Neural crest cell (in vitro differentiated cells): ENCODE measurements at places on chromosomes 6 and 20. TPM values are rescaled to one million over a fixed set of nuclear protein-coding genes. Genes with fewer than 3 reads are reported as not detected.

HMGCLL1 gene
- 0.73 and 0.75 TPM in 2 replicates for total RNA-seq

HDAC2 gene
- 304 and 310 TPM in 2 replicates for total RNA-seq

NR2E1 gene
- not detected in 2 replicates for total RNA-seq

SAMD10 gene
- 6.4 and 8.0 TPM in 2 replicates for total RNA-seq

RIPK1 gene
- 12.1 and 12.2 TPM in 2 replicates for total RNA-seq

CGA gene
- not detected in 2 replicates for total RNA-seq

DLL1 gene
- total RNA-seq: 53.9 and 59.8 TPM in 2 replicates

RAB44 gene
- not detected in 2 replicates for total RNA-seq

CALHM4 gene
- total RNA-seq: not detected in 2 replicates

DOK5 gene
- total RNA-seq: 4.1 and 4.4 TPM in 2 replicates

SAYSD1 gene
- total RNA-seq: 13.4 and 13.5 TPM in 2 replicates

NHLRC1 gene
- total RNA-seq: 0.72 and 0.93 TPM in 2 replicates

PRR18 gene
- total RNA-seq: 0.16 and 0.35 TPM in 2 replicates

DNA sequence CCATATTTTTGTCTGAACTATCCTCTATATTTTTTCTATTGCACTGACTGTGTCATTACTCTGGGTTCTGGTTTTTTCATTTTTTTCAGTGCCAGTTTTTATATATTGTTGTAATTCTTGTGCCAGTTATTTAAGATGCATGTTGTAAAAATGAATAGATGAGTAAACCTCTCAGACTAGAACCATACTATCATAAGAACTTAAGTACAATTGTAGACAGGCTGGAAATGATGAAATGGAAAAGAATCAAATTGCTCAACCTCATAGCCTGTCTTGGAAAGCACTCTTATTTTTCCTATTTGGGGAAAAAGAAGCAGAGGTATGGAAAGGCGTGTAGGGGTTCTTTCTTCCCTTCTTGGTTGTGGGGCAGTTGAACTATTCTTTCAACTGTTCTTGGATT is 30.2 kb downstream of the PANK2 start:
- H3K4me3 ChIP-seq: no peak overlapping the region
- H3K27me3 ChIP-seq: no peaks in the 10 kb centered on the region
- no peak for DNase-seq
- H3K4me1 ChIP-seq: peaks cover 11% of the 10 kb centered on the region
- H3K27ac ChIP-seq: no peak overlapping the region

GRCh38 chr6:104711371-104711770 is 148.3 kb downstream of the HACE1 start:
- no peaks in the 10 kb centered on the region for H3K27me3 ChIP-seq
- no peak for DNase-seq
- H3K27ac ChIP-seq: no peak overlapping the region
- H3K4me3 ChIP-seq: no peak overlapping the region
- no peaks in the 10 kb centered on the region for H3K4me1 ChIP-seq

DNA sequence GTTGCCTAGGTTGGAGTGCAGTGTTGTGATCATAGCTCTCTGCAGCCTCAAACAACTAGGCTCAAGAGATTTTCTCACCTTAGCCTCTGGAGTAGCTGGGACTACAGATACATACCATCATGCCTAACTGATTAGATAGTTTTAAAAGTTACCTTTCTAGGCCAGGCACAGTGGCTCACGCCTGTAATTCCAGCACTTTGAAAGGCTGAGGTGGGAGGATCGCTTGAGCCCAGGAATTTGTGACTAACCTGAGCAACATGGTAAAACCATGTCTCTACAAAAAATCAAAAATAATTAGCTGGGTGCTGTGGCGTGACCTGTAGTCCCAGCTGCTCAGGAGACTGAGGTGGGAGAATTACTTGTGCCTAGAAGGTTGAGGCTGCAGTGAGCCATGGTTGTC is 41.2 kb downstream of the SLC17A5 start:
- H3K4me1 ChIP-seq: no peaks in the 10 kb centered on the region
- no peak overlapping the region for H3K4me3 ChIP-seq
- no peak overlapping the region for H3K27ac ChIP-seq
- no peak for DNase-seq
- no peaks in the 10 kb centered on the region for H3K27me3 ChIP-seq
- H3K36me3 ChIP-seq: peaks cover 2% of the 10 kb centered on the region

GRCh38 chr20:10728873-10729670 is 55.3 kb upstream of the JAG1 start:
- H3K36me3 ChIP-seq: no peaks in the 10 kb centered on the region
- DNase-seq: no peak
- no peaks in the 10 kb centered on the region for H3K4me1 ChIP-seq
- H3K27ac ChIP-seq: no peak overlapping the region
- no peaks in the 10 kb centered on the region for H3K27me3 ChIP-seq
- H3K4me3 ChIP-seq: no peak overlapping the region

DNA sequence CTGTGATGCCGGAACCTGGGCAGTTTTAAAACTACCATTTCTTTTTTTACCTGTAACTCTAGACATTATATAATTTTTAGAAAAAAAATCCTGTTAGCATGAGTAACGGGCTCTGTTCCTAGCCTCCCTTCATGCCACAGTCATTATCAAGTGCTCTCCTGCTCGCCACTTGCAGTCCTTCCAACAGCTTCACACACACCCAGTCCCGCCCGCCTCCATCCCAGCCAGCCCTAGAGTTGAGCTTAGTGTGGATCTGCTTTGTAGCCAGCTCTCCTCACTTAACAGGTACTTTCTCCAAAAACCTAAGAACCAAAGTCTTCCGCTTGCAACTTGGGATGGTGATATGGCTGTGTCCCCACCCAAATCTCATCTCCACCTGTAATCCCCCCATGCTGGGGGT is 51.5 kb downstream of the EZR start:
- DNase-seq: no peak
- H3K27me3 ChIP-seq: no peaks in the 10 kb centered on the region
- no peak overlapping the region for H3K27ac ChIP-seq
- peaks cover 14% of the 10 kb centered on the region for H3K4me1 ChIP-seq
- H3K36me3 ChIP-seq: peaks cover 18% of the 10 kb centered on the region
- H3K4me3 ChIP-seq: no peak overlapping the region

- H3K36me3 ChIP-seq: no peaks in the 10 kb centered on the region
- H3K4me3 ChIP-seq: no peak overlapping the region
- DNase-seq: peak; percentile 53
These were observed 69.6 kb downstream of the SSR1 start for GRCh38 chr6:7243179-7243981.

DNA sequence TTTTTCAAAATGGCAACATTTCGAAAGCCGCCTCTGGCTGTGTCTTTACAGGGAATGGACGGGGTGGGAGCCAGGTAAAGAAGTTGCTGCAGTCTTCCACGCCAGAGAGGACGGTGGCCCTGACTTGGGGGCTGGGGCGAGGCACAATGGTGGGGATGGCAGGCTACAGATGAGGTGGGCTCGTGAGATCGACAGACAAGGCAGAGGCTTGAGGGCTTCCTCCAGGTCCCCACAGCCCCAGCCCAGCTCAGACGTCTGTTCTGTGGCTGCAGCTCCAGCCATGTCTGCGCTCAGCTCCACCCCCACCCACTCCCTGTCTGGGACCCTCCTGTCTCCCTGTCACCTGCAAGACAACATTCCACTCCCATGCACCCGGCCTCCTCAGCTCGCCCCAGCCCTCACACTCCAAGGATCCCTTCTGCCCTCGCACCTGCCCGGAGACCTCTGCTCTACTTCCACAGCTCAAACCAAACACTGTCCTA is 7.4 kb upstream of the C20orf144 start:
- H3K4me3 ChIP-seq: peak overlapping the region; percentile 65
- H3K27ac ChIP-seq: no peak overlapping the region
- H3K4me1 ChIP-seq: peaks cover 19% of the 10 kb centered on the region
- H3K36me3 ChIP-seq: peaks cover 3% of the 10 kb centered on the region
- peaks cover 3% of the 10 kb centered on the region for H3K27me3 ChIP-seq
- no peak for DNase-seq

DNA sequence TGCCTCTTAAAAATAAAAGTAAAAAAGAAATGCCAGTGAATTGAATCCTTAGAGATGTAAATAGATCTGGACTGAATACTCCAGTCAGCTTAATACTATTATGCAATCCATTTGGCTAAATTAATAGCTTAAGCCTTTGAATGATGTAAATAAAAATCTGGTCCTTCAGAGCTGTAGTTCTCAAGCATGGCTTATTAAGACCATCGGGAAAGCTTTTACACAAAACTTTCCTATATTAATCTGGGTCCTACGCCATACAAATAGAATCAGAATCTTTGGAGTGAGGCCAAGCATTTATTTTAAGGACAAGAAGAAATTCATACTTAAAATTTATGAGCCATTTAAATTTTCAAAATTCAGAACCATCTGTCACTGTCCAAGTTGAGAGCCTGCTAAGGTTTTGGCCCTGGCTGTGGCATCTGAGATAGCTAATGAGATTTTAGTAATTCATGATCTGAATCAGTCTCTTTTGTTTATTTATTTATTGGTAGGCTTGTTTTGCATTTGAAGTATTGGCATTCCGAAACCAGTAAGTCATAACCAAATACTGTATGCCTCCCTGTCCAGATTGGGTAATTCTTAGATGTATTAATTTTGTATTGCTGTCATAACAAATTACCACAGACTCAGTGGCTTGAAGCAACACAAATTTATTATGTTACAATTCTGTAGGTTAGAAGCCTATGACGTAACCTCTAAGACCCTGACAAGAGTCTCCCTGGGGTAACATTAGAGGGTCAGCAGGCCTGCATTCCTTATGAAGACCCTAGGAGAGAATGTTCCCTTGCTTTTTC is 228.1 kb upstream of the RAB32 start:
- DNase-seq: no peak
- no peak overlapping the region for H3K27ac ChIP-seq
- no peak overlapping the region for H3K4me3 ChIP-seq
- H3K27me3 ChIP-seq: no peaks in the 10 kb centered on the region
- H3K4me1 ChIP-seq: no peaks in the 10 kb centered on the region

GRCh38 chr20:32474967-32475811 is 109.9 kb downstream of the NOL4L start:
- H3K4me3 ChIP-seq: peak overlapping the region; percentile 87
- H3K27me3 ChIP-seq: peaks cover 2% of the 10 kb centered on the region
- H3K36me3 ChIP-seq: no peaks in the 10 kb centered on the region
- H3K27ac ChIP-seq: peak overlapping the region; percentile 94

GRCh38 chr6:132764370-132764769 is 6.7 kb upstream of the VNN2 start:
- H3K36me3 ChIP-seq: peaks cover 7% of the 10 kb centered on the region
- H3K4me1 ChIP-seq: no peaks in the 10 kb centered on the region
- no peak overlapping the region for H3K4me3 ChIP-seq
- H3K27ac ChIP-seq: no peak overlapping the region
- DNase-seq: no peak
- no peaks in the 10 kb centered on the region for H3K27me3 ChIP-seq

- no peak overlapping the region for H3K27ac ChIP-seq
- H3K27me3 ChIP-seq: peaks cover 16% of the 10 kb centered on the region
- no peak for DNase-seq
- no peak overlapping the region for H3K4me3 ChIP-seq
- no peaks in the 10 kb centered on the region for H3K36me3 ChIP-seq
- H3K4me1 ChIP-seq: peaks cover 17% of the 10 kb centered on the region
These were observed 36.1 kb upstream of the NOL4L start for GRCh38 chr20:32621071-32621890.

GRCh38 chr6:41568202-41568584 is 22.0 kb downstream of the FOXP4 start:
- H3K27ac ChIP-seq: no peak overlapping the region
- H3K4me1 ChIP-seq: peaks cover 75% of the 10 kb centered on the region
- no peaks in the 10 kb centered on the region for H3K27me3 ChIP-seq
- DNase-seq: no peak
- no peak overlapping the region for H3K4me3 ChIP-seq

GRCh38 chr20:8334641-8335040 is 202.6 kb downstream of the PLCB1 start:
- H3K36me3 ChIP-seq: no peaks in the 10 kb centered on the region
- no peak overlapping the region for H3K4me3 ChIP-seq
- DNase-seq: no peak
- no peaks in the 10 kb centered on the region for H3K27me3 ChIP-seq
- H3K4me1 ChIP-seq: peaks cover 10% of the 10 kb centered on the region

- H3K27ac ChIP-seq: no peak overlapping the region
- no peak for DNase-seq
These were observed 369.0 kb downstream of the ARHGAP18 start for GRCh38 chr6:129340983-129341382.

DNA sequence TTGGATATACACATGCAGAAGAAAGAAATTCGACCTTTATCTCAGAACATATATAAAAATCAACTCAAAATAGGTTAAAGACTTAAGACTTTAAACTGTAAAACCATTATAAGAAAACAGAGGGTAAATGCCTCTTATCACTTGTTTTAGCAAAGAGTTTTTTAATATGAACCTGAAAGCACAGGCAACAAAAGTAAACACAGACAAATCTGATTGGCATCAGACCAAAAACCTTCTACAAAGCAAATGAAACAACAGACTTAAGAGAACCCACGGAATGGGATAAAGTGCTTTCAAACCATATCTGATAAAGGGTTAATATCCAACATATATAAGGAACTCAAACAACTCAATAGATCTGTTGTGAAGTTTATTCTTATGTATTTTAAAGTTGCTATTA is 309.9 kb upstream of the OPRM1 start:
- peaks cover 31% of the 10 kb centered on the region for H3K4me1 ChIP-seq
- no peak overlapping the region for H3K4me3 ChIP-seq
- H3K27me3 ChIP-seq: no peaks in the 10 kb centered on the region
- no peak overlapping the region for H3K27ac ChIP-seq
- H3K36me3 ChIP-seq: peaks cover 3% of the 10 kb centered on the region

GRCh38 chr6:161033667-161034066 is 42.1 kb downstream of the MAP3K4 start:
- H3K27ac ChIP-seq: no peak overlapping the region
- peaks cover 9% of the 10 kb centered on the region for H3K36me3 ChIP-seq
- no peak overlapping the region for H3K4me3 ChIP-seq

GRCh38 chr6:31004794-31005193 is 5.5 kb upstream of the MUC22 start:
- DNase-seq: no peak
- H3K4me3 ChIP-seq: no peak overlapping the region
- H3K27ac ChIP-seq: peak overlapping the region; percentile 29
- H3K4me1 ChIP-seq: no peaks in the 10 kb centered on the region
- peaks cover 3% of the 10 kb centered on the region for H3K27me3 ChIP-seq

GRCh38 chr20:12916699-12917098 is 92.1 kb upstream of the SPTLC3 start:
- H3K36me3 ChIP-seq: peaks cover 2% of the 10 kb centered on the region
- peaks cover 23% of the 10 kb centered on the region for H3K4me1 ChIP-seq
- DNase-seq: no peak
- no peaks in the 10 kb centered on the region for H3K27me3 ChIP-seq

GRCh38 chr6:16806363-16806762 is 45.1 kb upstream of the ATXN1 start:
- H3K4me1 ChIP-seq: peaks cover 25% of the 10 kb centered on the region
- H3K36me3 ChIP-seq: no peaks in the 10 kb centered on the region
- peaks cover 3% of the 10 kb centered on the region for H3K27me3 ChIP-seq
- no peak for DNase-seq
- H3K27ac ChIP-seq: no peak overlapping the region
- no peak overlapping the region for H3K4me3 ChIP-seq

- no peak overlapping the region for H3K27ac ChIP-seq
- H3K27me3 ChIP-seq: peaks cover 17% of the 10 kb centered on the region
- H3K4me3 ChIP-seq: no peak overlapping the region
- no peaks in the 10 kb centered on the region for H3K36me3 ChIP-seq
These were observed 26.7 kb upstream of the TFAP2B start for GRCh38 chr6:50791900-50792508.

- no peaks in the 10 kb centered on the region for H3K27me3 ChIP-seq
- H3K27ac ChIP-seq: no peak overlapping the region
- H3K4me3 ChIP-seq: no peak overlapping the region
These were observed 1242.0 kb downstream of the KHDRBS2 start for GRCh38 chr6:61044011-61044410.

- H3K27ac ChIP-seq: no peak overlapping the region
- H3K4me3 ChIP-seq: no peak overlapping the region
- H3K4me1 ChIP-seq: peaks cover 66% of the 10 kb centered on the region
- H3K36me3 ChIP-seq: no peaks in the 10 kb centered on the region
These were observed 8.5 kb downstream of the TRAM2 start for GRCh38 chr6:52568320-52568719.
